ENCODE measurements at places on chromosomes 6 and 20. TPM values are rescaled to one million over a fixed set of nuclear protein-coding genes. Genes with fewer than 3 reads are reported as not detected.

Gene SLC17A4
- polyA plus RNA-seq, result 0.88 TPM

Gene NT5E
- polyA plus RNA-seq, result 13.1 TPM

Gene TBX18
- polyA plus RNA-seq, result not detected

Gene PPT2
- polyA plus RNA-seq, result 20.3 TPM

Gene KHDC1L
- not detected for polyA plus RNA-seq

Gene TGM3
- not detected for polyA plus RNA-seq

Gene TAAR2
- polyA plus RNA-seq, result not detected

Gene PKHD1
- polyA plus RNA-seq, result 6.0 TPM

Gene ZBTB22
- 16.3 TPM for polyA plus RNA-seq

Gene HIVEP1
- 3.6 TPM for polyA plus RNA-seq

Gene LSM2
- 70.6 TPM for polyA plus RNA-seq

Gene TRAPPC3L
- not detected for polyA plus RNA-seq

DNA sequence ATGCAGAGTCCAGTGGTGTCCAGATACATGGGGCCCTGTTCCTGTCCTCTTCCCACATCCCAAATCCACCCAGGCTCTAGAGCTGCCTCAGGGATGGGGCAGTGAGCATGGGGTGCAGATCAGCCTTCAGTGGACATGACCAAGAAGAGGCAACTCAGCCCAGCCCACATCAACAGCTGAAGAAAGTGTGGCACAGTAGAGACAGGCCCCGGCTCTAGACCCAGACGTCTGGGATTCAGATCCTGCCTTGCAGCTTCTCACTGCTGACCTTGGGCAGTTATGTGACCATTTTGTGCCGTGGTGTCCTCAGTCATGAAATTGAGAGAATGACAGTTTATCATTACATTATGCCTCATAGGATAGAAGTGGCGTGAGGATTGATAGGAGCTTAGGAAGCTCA, 54.6 kb upstream of the CST7 start:
- no peak for DNase-seq

DNA sequence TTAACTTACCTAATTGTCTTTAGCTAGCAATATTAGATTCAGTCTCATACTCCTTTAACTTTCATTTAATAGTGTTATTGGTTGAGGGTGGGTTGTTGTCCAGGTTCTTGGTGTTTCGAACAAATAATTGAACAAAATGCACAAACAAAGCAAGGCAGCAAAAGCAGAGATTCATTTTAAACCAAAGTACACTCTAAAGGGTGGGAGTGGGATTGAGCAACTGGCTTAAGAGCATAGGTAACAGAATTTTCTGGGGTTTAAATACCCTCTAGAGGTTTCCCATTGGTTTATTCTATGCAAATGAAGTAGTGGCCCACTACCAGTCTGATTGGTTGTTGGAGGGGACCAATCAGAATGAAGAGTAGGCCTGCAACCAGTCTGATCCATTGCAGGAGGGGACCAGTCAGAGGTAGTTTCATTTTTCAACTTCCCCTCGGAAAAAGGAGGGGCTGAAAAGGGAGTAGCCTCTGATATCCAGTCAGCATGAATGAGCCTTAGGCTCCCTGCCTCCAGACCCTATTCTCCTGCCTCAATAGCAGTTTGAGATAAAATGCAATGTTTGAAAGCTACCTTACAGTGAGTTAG, 26.3 kb upstream of the RAB23 start:
- DNase-seq, result no peak

DNA sequence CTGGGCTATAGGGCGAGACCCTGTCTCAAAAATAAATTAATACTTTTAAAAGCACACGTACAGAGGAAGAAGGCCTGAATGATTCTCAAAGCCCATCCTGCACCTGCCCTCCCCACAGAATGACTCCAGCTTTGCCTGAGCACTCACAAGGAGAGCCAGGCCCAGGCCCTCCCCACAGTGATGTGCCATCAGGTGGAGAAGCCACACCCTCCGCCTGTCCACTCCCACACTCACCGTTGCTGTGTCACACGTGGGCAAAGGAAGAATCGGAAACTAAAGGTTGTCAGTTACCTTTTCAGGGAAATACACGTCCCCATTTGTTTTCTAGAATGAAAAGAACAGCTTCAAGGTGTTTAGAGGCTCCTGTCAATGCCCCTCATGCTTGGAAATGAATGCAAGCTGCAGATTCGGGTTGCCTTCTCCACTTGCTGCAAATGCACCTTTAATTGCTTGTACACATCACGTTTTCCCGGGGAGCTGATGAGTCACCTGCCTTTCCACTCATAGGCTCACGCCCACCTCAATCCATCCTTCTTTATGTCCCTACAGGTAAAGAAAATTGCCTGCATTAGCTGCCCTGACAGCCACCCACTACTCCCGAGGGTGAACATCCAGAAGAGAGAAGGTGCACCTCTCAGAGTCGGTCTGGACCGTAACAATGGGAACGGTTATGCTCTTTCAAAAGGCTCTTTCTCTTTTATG, 45.5 kb upstream of the AFDN start:
- no peak for DNase-seq

- DNase-seq, result no peak
These were observed 12.4 kb downstream of the WFDC3 start for GRCh38 chr20:45779011-45779915.

GRCh38 chr6:36962874-36963273, 8.3 kb downstream of the PI16 start:
- peak; percentile 77 for DNase-seq

DNA sequence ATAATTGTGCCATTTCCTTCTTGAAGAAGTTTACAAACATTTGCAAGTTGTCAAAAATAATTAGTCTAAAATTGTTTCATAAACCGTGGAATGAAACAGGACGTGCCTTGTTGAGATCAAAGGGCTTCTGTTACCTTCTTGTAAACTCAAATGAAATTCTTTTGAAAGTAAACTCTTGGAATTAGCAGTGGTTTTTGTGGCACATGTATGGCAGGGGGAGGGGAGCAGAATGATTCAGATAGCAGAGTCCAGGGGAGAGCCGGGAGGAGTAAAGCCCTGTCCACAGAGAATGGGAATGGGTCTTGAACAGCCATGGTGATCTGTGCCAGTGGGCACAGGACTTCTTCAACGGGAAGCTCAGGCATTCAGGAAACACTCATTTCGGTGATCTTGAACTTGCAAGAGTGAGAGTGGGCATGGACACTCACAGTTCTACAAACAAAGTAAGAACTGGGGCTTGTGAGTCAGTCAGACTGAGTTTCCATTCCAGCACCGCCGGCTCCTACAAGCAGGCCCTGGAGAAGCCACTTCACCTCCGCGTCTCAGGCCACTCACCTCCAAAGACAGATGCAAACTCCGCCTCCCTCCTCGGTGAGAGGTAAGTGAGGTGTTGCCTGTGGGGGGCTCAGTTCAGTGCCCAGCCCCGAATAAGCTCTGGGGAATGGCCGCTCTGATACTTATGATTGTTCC, 143.1 kb downstream of the CDH26 start:
- DNase-seq, result no peak

- peak; percentile 78 for DNase-seq
These were observed 593.4 kb upstream of the JAG1 start for GRCh38 chr20:11267131-11267761.

DNA sequence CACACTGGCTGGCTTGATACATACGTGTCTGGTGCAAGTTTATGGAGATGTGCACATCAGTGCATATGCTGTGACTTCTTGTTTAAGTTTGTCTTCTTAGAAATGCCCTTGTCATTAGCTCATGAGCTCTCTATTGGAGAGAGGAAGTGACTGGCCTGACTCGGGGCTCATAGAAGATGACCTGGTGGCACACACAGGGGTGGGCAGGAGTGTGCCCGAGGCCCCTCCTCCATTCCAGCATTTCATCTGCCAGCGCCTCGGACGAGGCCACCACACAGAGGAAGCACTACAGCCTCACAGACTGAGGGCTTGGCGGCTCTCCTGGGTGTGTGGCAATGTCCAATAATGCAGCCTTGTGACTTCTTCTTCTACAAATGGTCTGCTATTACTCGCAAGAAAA, 109.7 kb downstream of the FAM120B start:
- no peak for DNase-seq

- DNase-seq, result peak; percentile 81
These were observed 299.1 kb upstream of the ID4 start for GRCh38 chr6:19538096-19538495.

- DNase-seq, result no peak
These were observed 40.8 kb upstream of the EPB41L1 start for GRCh38 chr20:36113566-36114250.

GRCh38 chr20:49230561-49231133, 11.4 kb downstream of the DDX27 start:
- DNase-seq, result no peak

DNA sequence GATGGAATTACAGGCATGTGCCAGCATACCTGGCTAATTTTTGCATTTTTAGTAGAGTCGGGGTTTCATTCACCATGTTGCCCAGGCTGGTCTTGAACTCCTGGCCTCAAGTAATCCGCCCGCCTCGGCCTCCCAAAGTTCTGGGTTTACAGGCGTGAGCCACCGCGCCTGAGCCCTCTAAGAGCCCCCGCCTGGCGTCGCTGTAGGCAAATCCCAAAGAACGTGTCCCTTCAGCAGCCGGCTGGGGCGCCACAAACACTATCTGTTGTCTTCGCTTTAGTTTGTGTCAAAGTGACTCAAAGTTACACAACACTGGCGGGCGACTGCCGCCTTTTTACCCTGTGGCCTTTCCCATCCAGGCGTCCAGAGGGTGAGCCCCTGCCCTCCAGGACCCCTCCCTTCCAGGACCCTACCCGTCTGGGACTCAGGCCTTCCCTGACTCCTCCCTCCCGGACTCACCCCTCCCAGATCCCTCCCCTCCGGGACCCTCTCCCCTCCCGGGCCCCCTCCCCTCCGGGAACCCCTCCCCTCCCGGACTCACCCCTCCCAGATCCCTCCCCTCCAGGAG, 940 bp upstream of the ADRM1 start:
- DNase-seq, result peak; percentile 94

DNA sequence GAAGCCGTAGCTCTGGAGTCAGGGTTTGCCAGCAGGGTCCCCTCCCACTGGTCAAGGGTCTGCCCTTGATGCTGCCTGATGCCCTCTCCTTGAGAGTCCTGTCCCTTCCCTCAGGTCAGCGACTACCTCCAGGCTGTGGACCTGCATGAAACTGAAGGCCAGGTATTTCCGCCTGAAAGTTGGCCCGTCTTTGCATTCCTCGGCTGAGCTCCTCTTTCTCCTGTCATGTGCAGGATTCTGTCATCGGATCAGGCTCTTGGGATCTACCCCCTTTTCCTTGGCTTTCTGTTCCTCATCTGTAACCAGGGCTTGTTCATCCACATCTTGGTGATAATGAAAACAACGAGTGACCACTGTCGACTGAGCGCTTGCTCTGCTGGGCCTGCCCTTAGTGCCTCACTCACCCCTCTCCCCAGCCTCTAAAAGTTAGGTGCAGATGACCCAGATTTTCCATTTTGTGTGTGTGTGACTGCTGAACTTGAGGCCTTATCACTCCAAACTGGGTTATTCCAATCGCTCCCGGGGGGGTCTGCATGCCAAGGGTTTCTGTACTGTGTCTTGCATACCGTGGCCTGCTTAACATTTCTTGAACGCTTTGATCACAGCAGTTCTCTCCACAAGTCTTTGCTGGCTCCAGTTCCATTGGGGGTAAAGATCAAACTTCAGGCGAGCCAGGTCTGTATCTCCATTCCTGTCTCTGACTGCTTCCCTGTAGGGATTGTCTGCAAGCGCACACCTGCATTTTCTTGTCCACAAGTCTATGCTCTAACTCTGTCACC, 81.6 kb downstream of the DTD1 start:
- no peak for DNase-seq

DNA sequence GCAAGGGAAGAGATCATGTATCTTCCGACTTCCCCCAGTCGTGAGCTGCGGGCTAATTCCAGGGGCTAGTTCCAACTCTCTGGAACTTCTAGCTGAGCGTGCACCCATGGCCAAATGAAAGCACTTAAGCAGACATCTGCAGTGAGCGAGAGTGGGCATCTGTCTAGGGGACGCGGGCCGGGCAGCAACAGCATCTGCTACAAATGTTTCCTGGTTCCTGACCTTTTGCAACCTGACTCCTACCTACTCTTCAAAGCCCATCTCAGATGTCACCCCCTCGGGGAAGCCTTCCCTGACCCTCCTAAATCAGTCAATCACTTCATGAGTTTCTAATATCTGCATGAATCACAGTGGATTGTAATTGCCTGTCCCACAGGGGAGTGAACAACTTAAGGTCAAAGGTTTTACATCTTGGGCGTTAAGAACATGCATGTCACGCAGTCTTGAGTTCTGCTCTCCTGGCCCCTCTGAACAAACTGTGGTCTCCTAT, 141.9 kb downstream of the CEBPB start:
- peak; percentile 50 for DNase-seq

DNA sequence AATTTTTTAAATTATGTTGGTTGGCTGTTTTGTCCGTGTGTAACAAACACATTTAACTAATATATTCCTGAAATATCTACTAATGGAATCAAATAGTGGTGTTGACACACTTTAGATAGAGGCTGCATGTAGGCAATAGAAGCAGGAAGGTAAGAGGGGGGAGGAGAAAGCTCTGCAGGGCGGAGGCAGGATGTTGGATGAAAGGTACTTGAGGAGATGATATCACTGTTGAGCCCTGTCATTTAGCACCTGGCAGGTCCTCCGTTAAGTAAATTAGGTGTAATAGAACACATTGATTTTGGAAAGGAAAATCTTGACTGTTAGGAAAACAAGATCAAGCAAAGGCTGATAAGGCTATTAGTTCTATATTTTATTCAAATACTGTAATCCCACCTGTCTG, 618.7 kb downstream of the PKHD1 start:
- DNase-seq, result no peak

- DNase-seq, result peak; percentile 59
These were observed 43.3 kb downstream of the LRRC1 start for GRCh38 chr6:53837865-53838769.

DNA sequence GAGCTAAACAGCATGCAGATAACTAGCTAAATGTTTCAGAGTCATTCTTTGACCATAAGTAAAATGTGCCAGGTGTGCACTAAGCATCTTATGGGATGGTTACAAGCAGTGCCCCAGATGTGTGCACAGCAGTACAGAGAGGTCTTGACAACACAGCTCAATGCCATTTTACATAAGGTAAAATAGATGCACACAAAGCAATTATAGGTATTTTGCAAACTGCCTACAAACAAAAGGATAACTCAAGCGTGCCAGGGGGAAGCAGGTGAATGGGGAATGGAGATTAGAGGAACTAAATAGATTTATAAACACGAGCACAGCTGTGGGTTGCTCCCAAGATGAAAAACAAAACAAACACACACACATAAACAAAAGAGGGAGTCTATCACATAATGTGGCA, 64.8 kb downstream of the SLC2A10 start:
- no peak for DNase-seq

DNA sequence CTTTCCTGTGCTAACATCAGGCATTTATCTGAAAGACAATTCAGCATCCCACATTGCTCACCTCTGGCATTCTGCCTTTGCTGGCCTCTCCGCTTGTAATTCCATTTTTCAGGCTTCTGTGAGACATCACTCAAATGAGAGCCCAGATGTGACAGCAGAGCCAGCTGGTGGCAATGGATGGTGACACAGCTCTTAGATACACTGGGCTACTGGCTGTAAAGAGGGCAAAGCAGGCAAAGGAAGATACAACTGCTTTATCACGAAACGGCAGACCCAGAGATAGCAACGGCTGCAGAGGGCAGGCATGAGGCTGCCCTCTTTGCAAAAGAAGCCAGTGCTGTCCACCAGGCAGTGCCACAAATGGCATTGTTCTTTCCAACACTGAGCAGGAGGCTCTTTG, 329.8 kb downstream of the KIF16B start:
- no peak for DNase-seq

GRCh38 chr6:22747571-22747970, 178.2 kb downstream of the HDGFL1 start:
- DNase-seq, result no peak

GRCh38 chr6:25008707-25009392, 73.1 kb upstream of the RIPOR2 start:
- DNase-seq, result no peak

- no peak for DNase-seq
These were observed 336.0 kb downstream of the DHX35 start for GRCh38 chr20:39298121-39298520.

GRCh38 chr6:3882431-3882830, 33.3 kb downstream of the FAM50B start:
- DNase-seq, result no peak
